Activated CD4-positive, alpha-beta T cell treated with anti-CD3 and anti-CD28 coated beads, Interleukin-2, amount 10 ng/mL, durations not matched to agents 7 days and 5 days (primary cell): ENCODE measurements at places on chromosomes 7 and 10. TPM values are rescaled to one million over a fixed set of nuclear protein-coding genes. Genes with fewer than 3 reads are reported as not detected.

DNA sequence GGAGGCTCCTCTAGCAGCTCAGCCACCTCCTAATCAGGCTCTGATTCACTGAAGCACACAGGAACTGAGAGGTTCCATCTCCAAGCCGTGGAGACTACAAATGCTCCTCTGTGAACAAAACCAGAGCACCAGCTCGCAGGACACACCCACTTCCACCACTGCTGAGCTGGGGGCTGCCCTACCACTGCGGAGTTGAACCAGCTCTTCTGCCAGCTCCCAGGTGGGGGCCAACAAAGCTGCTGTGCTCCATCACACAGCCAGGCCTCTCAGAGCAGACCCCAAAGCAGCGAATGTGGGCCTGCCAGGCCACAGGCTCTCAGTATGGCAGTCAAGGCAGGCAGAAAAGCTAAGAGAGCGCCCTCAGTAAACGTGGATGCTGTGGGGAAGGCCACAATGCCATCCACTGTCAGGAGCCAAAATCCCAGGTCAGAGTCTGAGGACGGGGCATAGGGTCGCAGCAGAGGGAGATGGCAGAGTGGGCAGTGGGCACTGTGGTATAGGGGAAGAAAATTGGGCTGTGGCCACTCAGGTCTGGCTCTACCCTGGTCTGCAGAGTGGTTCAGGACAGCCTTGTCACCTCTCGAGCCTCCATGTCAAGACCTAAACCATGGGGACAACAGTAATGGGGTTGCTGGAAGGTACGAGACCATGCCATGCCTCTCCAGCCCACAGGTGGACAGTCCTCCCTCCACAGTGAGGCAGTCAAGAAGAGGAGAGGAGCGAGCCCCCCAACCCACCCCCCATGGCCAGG, 82.1 kb downstream of the GRID1 start:
- DNase-seq, result no peak
- no peak overlapping the region for H3K4me3 ChIP-seq
- no peaks in the 10 kb centered on the region for H3K4me1 ChIP-seq
- H3K27me3 ChIP-seq, result no peaks in the 10 kb centered on the region
- H3K27ac ChIP-seq, result no peak overlapping the region

DNA sequence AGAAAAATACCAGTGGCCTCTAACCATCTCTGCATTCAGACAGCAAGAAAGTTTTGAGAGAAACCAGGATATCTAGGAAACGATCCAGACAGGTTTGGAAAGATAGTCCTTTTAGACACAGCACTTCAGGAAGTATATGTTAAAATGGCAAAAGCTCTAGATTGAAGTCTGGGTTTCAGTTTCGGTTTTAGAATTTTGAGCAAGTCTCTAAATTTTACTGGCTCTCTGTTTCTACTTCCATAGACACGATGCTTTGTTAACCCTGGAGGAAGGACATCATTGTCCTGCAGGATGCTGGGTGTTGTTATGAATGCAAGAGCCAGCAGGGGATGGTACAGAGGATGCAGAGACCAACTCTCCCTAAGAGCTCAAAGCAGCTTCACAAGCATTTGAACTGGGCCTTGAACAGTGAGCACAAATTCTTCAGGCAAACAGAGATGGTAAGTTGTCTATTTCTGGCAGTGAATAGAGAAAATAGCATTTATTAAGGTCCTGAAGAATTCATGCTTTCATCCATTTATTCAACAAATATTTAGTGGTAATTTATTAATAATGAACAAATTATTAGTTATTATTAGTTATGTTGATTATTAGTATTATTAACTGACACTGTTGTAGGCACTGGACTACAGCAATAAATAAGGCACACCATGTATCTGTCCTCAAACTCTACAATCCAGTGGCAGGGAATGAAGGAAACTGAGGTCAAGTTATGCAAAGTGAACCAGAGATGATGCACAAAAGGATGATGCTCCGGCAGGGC, 152.7 kb upstream of the NRP1 start:
- H3K27me3 ChIP-seq, result peaks cover 2% of the 10 kb centered on the region
- H3K27ac ChIP-seq, result peak overlapping the region; percentile 81
- H3K36me3 ChIP-seq, result no peaks in the 10 kb centered on the region
- no peak overlapping the region for H3K4me3 ChIP-seq
- H3K4me1 ChIP-seq, result peaks cover 8% of the 10 kb centered on the region

GRCh38 chr10:1085258-1085657, 29.1 kb downstream of the WDR37 start:
- H3K27ac ChIP-seq, result no peak overlapping the region
- no peaks in the 10 kb centered on the region for H3K27me3 ChIP-seq
- DNase-seq, result no peak

GRCh38 chr7:47573758-47574481, 8.0 kb downstream of the TNS3 start:
- H3K4me1 ChIP-seq, result no peaks in the 10 kb centered on the region
- no peaks in the 10 kb centered on the region for H3K36me3 ChIP-seq
- H3K27me3 ChIP-seq, result no peaks in the 10 kb centered on the region
- H3K4me3 ChIP-seq, result no peak overlapping the region
- no peak for DNase-seq

ZNF746 gene
- 21.0 TPM for total RNA-seq

DNA sequence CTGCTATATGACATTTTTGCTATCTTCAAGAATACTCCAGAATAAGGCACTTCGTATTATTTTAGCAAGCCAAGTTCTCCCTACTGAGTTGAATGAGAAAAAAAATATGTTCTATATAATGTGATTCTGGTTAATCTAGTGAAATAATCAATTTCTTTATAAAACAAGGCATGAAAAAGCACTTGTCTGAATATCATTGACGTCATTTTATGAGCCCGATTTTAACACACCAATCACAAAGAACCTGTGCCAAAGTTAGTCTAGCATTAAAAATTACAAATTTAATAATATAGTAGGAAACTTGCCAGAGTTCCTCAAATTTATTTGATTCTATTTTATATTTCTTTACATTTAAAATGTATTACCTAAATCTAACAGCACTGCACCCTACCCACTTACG, 125.3 kb downstream of the CD36 start:
- DNase-seq, result no peak
- no peaks in the 10 kb centered on the region for H3K4me1 ChIP-seq
- H3K27me3 ChIP-seq, result no peaks in the 10 kb centered on the region
- no peak overlapping the region for H3K27ac ChIP-seq
- H3K4me3 ChIP-seq, result no peak overlapping the region

GRCh38 chr10:42885491-42886270, 103.1 kb downstream of the BMS1 start:
- no peaks in the 10 kb centered on the region for H3K4me1 ChIP-seq
- no peak overlapping the region for H3K4me3 ChIP-seq
- H3K36me3 ChIP-seq, result no peaks in the 10 kb centered on the region
- DNase-seq, result no peak

DNA sequence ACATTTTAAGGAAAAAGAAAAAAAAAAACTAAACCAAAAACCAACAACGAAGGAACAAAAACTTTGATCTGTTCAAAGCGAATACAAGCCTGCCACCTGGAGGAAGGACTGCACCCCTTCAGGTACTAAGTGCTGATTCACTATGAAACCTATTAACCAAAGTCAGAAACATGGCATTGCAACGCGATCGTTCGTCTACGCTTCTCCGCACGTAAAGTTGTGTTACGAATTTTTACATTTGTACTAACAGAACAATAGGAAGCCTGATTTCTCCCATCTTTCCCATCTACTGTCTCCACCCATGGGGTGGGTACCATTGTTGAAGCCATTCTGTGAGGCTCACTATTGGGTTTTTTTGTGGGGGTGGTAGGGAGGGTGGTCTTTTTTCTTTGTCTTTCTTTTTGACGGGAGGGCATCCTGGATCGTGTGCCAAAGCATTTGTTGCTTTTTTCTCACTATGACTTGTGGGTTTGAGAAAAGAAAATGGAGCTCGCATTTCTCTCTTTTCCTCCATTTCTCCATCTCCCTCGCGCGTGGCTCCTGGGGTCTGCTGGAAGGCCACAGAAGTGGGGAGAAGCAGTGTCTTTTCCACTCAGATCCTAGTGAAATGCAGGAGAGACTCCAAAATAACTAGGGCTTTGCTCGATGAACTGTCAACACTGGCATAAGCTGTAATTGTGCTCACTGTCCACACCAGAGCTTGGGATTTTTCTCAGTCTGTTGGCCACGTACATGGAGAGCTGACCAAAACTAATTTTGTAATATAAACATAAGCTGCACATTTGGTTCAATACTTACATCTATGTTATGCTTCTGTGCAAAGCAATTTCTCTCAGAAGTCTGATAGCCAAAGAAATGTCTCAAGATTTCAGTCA, 100.9 kb upstream of the YAE1 start:
- H3K27me3 ChIP-seq, result peaks cover 24% of the 10 kb centered on the region
- DNase-seq, result peak; percentile 61
